ENCODE measurements at places on chromosomes 3 and 15.

GRCh38 chr15:67114046-67114445, 48.6 kb downstream of the SMAD3 start:
- no peak for DNase-seq

GRCh38 chr15:29034593-29035335, 149.0 kb downstream of the APBA2 start:
- DNase-seq: no peak

GRCh38 chr3:12034440-12034839, 30.3 kb downstream of the SYN2 start:
- DNase-seq: no peak

- DNase-seq: no peak
Measured at GRCh38 chr3:94996743-94997142, 933.9 kb downstream of the NSUN3 start.

DNA sequence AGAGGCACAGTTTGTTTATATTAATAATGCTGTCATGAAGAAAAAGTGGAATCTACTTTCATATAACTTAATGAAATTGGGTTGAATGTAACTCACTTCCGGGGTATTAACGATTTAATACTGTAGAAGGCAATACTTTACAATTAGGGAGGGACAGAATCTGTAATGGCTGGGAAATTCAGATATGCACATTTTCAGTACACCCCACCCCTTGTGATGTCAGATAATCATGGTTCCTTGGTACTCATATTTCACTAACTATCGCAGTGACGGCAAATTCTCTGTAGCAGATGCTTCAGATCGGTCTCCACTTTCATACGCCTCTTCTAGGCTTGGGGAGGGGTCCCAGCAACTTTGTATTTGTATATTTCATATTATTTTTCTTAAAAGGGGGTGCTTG, 207.3 kb downstream of the GABRB3 start:
- no peak for DNase-seq

DNA sequence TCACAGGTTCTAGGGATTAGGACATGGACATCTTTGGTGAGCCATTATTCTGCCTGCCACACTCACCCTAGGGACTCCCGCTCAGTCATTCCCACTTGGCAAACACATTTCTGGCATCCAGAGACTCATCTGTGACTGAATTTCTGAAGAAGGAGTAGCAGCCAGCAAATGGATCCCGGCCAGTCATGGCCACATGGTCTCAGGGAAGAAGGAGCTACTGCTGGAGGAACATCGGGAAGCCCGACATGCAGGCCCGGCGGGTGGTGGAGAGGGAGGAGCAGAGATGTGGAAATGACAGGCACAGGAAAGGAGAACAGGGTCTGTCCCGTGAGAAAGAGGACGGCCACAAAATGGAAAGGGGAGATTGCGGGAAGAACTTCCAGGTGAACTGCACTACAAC, 65.4 kb downstream of the SEMA5B start:
- no peak for DNase-seq

DNA sequence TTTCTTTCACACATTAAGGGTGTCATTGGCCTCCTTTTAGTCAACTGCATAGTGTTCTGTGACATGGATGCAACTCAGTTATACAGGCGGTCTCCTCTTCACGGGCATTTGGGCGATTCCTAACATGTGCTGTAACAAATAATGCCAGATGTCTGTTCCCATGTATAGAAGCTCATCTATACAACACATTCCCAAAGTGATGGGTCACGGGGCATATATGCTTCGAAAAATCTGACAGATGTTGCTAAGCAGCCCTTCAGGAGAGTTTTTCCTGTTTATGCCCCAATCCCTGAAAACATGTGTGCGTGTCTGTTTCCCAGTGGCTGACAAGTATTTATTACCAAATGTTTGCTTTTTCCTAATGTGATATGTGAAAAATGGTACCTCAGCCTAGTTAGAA, 25.8 kb downstream of the LRRK1 start:
- DNase-seq: no peak

GRCh38 chr15:51332206-51333147, 5.9 kb downstream of the CYP19A1 start:
- DNase-seq: no peak

DNA sequence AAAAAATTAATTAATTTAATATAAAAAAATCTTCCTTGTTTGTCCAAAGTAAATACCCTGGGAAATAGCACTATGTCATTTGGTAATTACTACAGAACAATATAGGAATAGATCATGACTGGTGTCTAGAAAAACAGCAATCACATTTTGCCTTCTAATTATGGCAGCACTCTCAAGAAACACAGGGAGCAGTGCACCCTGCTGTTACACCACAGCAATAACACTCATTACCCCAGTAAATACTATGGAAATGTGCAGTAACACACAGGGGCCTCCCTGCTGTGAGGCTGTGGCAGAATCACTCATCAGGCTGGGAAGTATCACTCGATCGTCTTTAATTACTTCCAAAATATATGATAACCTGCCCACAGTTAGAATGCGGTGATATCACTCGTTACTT, 646.0 kb downstream of the TUSC7 start:
- no peak for DNase-seq

GRCh38 chr3:153277029-153277428, 115.0 kb downstream of the RAP2B start:
- DNase-seq: no peak

DNA sequence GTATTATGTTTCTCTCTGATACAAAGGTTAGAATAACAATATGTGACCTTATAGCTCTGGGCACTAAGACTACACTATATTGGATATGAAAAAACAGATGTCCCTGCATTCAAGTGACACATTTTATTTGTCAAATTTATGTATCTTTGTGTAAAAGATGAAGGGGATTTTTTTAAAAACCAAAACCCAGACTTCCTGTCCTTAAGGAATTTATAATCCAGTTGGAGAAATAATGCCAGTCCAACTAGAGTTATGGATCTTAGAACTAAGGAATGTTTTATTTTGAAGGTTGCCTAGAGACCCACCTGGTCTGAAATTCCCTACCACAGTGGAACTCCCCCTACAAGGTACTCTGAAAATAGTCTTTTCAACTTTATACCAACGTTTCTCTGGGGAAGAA, 33.3 kb upstream of the PIK3CB start:
- no peak for DNase-seq

- DNase-seq: no peak
Measured at GRCh38 chr3:21447476-21448151, 303.4 kb downstream of the ZNF385D start.

DNA sequence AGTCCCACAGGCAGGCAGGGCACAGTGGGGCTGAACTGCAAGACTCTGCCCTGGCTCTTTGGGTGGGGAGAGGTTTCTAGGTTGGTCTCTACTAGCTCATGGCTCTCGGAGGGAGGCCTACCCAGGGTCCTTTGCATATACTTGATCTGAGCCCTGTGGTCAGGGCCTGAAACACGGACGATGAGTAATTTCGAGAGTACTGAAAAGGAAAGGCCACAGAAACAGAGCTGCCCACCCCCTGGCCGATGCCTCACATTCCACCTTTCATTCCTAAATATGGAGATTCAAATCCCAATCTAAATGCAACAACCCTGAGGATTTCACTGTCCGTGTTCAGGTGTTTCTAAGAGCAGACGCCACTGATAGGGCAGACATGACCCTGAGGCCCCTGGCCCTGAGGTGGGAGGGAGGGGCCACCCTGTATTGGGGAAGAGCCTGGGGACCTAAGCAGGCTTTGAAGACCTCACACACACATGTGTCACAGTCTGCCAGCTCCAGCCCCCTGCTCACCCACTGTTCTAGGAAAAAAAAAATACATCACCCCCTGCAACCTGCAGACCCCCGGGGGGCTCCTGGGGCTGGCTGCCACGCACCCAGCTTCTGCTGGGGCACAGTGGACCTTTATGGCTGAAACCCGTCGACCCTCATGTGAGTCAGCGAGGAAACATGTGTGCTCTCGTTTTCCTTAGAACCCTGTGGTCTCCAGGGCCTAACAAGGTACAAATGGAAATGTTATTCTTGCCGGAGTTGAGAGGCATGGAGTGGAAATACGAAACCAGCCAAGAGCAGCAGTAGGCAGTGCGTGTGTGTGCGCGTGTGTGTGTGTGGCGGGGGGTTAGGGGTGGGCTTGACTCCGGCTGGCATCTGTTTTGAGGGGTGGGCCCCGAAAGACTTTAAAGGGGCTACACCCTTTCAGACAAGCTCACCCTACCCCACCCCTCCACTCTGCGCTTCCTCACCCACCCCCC, 112.7 kb downstream of the CHSY1 start:
- DNase-seq: no peak

DNA sequence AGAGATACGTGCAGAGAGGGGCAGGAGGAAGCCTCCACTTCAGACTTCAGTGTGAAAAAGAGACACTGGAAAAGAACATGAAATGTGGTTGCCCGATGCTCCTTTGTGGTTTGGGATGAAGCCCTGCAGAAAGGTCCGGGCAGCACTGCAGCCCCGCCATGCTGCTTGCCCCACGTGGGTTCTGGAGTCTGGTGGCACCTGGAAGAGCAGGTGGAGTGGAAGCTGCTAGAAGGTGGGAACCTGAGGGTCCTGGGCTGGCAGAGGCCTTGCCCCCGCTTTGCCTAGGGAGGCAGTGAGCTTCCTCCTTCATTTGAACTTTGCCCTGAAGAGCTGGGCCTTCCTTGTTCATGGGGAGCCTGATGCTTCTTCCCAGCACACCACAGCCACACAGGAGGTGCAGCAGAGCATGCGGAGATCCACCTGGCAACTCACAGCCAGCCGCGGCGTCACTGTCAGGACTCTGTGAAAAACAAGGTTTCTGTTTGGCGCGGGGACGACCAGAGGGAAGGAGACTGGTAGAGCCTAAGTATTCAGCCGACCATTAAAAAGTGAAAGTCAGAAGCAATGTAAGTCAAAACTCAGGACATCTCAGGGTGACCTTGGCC, 59.0 kb downstream of the APBA2 start:
- DNase-seq: no peak

- no peak for DNase-seq
Measured at GRCh38 chr15:43169888-43170287, 15.3 kb upstream of the CCNDBP1 start.

GRCh38 chr3:189108067-189108466, 63.7 kb upstream of the TPRG1 start:
- no peak for DNase-seq

DNA sequence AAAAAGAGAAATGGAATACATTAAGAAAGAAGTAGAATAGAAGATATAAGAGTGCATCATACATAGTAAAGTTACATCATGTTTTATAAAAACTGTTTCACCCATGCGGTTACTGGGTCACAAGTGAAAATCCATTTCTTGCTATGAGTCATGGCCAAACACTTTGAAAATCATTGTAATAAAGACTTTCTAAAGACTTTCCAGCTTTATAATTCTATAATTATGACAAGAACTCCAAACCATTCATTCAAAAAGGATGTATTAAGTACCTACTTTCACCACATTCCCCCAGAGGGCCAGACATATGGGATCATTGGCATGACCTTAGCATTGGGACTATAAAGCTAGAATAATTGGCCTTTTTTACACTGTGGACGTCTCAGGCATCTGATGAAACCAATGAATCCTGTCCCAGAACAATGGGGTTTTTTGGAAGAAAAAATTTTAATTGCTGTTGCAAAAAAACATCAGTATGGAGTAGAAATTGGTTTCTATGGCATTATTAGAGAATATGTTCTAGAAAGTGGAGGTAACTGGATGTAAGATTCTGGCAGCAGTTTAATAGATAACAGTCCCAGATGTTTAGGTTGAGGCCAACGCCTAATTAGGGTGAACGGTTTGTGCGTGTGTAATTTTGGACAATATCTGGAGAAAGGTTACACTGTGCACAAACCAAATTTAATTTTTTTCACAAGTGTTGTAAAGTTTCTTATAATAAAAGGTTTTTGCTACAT, 3.3 kb upstream of the SKIC8 start:
- no peak for DNase-seq

DNA sequence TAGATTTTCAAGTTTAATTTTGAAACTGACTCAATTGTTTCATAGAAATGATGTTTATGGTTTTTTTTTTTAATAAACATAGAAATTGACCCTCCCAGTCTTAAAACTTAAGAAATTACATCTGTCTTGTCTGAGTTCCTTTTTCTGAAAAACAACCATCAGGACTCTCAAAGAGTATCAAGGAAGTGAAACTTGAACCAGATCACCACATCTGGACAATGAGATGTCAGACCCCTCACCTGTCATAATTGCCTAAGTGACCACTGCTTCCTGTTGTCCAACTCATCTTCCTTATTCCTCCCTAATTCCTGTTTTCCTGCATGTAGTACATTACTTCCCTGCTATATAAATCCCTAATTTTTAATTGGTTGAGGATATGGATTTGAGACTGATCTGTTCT, 441.5 kb upstream of the ARHGEF26 start:
- no peak for DNase-seq

- no peak for DNase-seq
Measured at GRCh38 chr15:69653306-69653705, 200.7 kb downstream of the RPLP1 start.

DNA sequence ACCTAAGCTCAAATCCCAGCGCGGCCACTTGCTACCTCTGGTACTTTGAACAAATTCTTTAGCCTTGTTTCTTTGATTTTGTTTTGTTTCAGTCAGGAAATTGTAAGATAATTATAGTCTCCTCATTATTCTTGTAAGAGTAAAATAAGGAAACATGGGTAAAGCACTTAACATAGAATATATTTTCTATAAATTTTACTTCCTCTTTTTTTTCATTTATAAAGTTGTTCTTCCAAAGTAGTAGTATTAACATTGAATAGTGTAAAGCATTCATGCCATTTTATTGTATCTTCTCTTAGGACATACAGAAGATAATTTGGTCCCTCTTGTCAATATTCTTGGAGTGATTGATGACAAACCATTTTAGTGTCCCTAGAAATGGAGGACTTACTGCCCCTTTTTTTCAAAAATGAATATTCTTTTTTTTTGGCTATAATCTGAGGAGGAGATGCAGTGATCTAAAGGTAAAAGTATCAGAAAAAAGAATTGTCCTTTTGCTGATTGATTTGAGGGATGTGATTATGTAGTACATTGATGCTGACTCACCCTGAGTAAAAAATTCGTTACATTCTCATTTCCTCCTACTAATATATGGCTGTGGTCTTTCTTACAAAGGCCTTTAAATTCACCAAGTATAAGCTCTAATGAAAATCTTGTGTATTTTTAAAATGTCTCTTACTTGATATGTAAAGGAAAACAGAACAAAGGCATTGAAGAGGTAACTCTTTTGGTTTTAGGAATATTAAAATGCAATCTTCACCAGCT, 51.0 kb downstream of the ALCAM start:
- no peak for DNase-seq
